MM.1S (cell line): ENCODE measurements at places on chromosomes 5 and 9.

DNA sequence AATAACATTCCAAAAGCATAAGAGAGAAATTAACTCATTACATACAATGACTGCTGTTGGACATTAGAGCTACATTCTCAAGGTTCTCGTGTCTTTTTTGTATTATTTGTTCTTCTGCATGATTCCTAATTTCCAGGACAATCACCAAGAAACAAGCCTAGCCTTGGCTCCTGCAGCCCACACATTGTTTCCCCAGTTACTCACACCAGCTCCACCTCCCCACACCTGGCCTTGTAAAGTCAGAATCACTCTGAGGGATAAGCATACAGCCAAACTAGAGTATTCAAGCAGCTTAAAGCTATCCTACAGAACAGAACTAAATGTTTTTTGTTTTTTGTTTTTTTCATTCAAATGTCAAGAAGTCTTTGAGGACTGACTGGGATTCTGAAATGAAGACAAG lies 189.2 kb downstream of the HINT1 start:
- no peak for DNase-seq

- no peak for DNase-seq
These were observed 50.7 kb upstream of the KCNMB1 start for GRCh38 chr5:170439944-170440269.

DNA sequence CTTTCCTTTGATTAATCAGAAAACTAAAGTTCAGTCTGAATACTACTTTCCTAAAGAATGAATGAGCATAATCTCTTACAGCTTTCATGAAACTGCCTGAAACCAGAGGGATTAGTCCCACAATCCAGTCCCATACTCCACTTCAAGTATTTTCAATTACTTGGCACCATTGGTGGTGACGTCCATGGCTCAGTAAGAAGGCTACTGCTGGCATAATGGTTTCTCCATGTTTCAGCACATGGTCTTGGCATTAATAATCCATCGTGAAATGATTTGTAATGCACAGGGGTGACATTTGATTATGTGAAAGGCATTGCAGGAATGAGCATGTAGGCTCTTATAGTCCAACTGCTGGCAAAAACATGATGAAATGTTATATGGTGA lies 23.4 kb downstream of the LIX1 start:
- DNase-seq, result no peak

GRCh38 chr5:127804886-127805426 lies 101.8 kb downstream of the CCDC192 start:
- no peak for DNase-seq

GRCh38 chr9:21479152-21479702 lies 2.9 kb downstream of the IFNE start:
- no peak for DNase-seq

DNA sequence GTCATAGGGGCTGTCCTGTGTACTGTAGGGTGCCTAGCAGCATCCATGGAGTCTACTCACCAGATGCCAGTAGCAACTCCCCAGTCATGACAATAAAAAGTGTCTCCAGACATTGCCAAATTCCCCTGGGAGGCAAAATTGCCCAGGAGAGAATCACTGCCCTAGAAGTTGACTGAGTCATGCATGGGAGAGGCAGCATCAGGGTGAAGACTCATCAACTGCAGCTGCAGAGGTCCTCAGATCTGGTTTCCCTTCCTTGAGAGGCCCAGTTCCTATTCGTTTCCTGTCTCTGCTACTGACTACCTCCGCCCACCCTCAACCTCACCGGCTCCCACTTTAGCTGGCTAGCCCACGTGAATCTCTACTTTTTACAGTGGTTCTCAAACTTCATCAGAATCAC lies 88.6 kb upstream of the AGXT2 start:
- no peak for DNase-seq

- no peak for DNase-seq
These were observed 214.7 kb downstream of the GAS1 start for GRCh38 chr9:86732514-86733171.

DNA sequence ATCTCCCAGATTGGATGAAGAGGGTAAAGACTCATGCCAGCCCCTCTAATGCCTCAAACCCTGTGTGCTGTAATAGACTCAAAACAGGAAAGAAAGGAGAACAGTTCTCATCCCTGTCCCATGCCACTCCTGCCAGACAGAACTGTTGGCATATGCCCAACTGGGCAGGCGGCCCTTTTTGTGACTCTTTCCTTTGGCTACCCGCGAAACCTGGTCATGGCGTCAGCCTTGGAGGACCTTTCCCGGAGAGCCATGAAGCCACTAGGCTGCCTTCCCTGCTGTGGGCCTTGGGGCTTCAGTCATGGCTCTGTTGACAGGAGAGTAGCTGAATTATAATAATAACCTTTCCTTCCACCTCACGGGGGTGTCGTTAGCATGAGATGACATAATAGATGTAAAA lies 75.9 kb upstream of the SEMA6A start:
- DNase-seq, result no peak
